ENCODE measurements at places on chromosomes 7 and 10.

GRCh38 chr10:88545359-88545758, 37.8 kb downstream of the RNLS start:
- DNase-seq = no peak

- no peak for DNase-seq
Measured at GRCh38 chr10:83184641-83185040, 954.7 kb upstream of the GHITM start.

DNA sequence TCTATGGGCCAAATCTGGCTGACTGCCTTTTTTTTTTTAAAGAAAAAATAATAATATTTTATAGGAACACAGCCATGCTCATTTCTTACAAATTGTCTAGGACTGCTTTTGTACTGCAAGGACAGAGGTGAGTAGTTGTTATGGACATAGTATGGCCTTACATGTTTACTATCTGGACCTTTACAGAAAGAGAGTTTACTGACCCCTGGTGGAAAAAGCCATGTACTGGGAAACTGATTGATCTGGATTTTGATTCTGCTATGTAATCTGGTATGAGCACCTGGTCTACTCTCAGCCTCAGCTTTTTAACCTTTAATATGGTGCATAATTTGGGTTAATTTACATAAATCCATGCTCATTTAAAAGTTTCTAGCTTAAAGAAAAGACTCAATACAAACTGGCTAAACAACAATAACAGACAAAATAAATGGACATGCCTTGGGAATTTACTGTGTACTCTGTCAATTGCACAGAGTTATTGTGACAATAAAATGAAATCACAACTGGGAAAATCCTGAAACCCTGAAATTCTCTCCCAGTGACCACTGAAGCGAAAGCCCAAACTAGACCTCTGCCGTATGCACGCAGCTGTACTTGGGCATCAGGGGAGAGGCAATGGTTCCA, 260.7 kb downstream of the BMPER start:
- peak; percentile 62 for DNase-seq

DNA sequence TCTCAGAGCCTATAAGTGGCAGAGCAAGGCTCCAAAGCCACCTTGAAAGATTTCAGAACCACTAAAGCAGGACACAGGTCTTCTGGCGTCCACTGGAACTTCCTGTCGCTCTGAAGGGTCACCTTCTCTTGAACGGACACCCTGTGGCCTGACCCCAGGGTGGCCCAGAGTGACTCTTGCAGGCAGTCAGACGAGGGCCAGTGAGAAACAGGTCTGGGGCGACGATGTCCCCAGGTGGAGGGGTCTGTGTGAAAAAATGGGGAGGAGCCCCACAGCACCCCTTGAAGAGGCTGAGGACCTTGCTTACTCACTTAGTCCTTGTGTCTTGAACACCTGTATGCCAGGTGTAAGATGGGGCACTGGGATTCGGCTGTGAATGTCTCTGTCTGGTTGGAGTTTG, 946 bp upstream of the RASGEF1A start:
- no peak for DNase-seq

- DNase-seq = no peak
Measured at GRCh38 chr10:4196183-4196582, 411.2 kb upstream of the KLF6 start.

DNA sequence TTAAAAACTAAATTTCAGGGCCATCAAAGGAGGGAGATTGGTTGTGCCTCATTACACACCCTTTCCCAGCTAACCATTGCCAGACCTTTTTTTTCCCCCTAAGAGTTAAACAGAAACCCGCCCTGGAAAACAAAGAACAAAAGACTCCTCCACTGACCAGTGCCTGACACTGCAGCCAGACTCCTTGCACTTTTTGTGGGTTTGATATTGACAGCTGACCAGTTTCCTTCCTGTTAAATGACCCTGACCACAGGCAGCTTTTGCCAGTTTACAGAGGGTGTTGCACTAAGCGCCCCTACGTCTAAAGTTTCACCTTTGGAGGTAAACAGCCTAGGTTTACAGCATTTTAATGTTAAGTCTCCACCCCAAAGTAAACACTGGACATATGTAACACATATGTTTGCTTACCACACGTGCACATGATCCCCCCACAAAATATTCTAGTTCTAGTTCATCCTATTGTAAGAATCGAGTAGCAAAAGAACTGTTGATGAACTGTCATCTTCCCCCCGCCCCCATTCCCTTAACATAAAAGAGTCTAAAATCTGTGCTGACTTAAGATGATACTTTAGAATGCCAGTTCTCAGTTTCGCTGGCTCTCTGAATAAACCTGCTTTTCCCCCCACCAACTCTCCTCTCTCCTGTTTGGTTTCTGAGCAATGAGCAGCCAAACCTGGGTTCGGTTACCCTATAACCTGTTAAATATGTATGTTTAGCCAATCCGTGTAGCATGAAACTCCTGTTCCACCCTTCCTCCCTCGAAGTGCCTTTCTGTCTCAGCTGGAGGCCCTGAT, 38.0 kb downstream of the FOXI2 start:
- DNase-seq = no peak

GRCh38 chr7:29430279-29430949, 133.2 kb upstream of the PRR15 start:
- DNase-seq = no peak

DNA sequence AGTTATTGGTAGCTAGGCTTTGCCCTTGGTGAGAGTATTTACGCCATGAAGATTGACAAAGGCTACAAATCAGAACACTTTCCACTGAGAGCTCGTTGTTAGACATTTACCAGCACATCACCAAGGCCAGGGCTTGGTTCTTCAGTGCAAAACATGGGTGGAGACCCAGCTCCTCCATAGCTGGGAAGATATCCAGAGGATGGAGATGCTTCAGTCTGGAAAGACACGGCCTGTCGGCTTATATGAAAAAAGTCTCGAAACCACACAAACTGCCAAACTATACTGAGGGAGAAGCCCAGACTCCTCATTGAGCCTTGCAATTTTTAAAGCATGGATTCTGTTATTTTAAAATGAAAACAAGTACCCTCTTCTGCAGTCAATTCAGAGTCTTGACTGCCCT, 83.4 kb upstream of the ANLN start:
- no peak for DNase-seq

DNA sequence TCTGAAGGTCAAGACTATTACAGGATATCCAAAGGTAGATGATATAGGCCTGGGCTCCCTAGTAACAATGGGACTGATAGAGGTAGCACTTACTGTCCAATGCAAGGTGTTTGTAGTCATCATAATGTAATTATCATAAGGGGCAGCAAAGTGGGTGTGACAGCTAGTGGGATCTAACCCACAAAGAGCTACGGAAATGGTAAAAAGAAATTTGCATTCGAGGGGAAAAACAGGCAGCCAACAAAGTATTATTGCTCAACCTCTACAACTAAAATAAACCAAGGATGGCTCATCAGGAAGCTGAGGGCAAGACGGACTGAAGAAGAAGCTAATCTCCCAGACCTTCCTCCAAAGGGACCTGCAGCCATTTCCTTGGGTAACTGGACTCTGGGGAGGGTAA, 211.0 kb downstream of the WDR11 start:
- no peak for DNase-seq

DNA sequence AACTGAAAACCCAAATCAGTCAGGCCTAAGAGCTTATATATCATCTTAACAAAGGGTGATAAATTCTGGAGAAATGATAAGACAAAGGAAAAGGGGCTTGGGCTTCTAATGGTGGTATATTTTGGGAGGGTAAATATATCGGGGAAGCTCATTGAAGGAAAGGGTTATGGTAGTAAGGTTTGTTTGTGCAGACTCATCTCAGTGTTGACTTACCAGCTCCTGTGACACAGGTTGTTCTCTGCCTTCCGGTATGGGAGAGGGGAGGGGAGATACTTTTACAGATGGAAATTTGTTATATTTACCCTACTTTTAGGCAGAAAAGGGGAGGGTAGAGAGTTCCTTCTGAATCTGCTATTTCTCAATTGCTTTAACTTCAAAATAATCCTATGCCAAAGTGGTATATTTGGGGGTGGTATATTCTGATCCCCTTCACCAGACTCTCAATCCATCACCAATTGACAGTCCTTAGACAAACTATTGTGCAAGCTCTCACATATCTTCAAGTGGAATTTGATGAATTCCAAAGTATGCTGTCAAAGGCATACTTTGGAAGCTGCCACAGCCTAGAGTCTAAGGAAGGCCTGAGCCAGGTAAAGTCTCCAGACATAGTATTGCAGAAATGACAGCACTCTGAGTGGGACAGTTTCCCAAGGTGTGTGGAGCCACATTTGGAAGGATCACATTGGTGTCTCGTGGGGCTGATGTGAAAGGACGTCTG, 13.3 kb upstream of the PAPSS2 start:
- DNase-seq = no peak

- no peak for DNase-seq
Measured at GRCh38 chr7:138753610-138754009, 44.2 kb upstream of the TMEM213 start.

- peak; percentile 81 for DNase-seq
Measured at GRCh38 chr7:92835261-92835850, 1.0 kb downstream of the CDK6 start.

GRCh38 chr10:1603181-1603580, 134.1 kb downstream of the ADARB2 start:
- DNase-seq = no peak

DNA sequence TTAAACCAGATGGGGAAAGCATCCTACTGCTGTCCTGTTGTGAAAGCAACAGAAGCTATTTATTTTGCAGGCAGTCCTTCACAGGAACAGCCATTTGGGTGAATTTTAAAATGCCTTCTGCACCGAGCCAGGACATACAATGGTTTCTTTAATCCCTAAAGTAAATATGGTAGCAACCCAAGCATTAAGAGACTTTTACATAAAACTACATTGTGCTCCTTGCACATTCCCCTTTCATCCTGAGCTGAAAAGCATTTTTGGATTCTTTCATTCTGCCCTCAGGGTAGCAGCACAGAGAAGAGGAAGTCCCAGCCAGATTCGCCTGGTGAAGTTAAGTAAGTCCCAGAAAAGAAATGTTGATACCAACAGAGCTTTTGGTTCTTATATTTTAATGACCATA, 84.0 kb upstream of the FAM3C start:
- DNase-seq = no peak

DNA sequence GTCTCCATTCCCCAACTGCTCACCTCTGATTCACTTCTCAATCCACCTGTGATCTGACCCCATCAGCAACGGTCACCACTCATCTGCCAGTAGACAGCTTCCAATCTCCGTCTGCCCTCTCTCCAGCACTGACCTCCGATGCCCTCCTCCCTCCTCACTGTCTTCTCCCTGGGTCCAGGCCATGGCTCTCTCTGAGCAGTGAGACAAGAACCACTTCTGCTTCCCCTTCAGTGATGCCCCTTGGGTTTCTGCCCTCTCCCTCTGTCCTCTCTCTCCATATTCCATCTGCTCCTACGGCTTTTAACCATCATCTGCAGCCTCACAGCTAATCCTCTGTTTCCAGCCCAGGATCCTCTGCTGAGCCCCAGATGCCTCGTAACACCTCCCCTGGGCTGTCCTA, 55.5 kb upstream of the OPALIN start:
- DNase-seq = no peak

- DNase-seq = no peak
Measured at GRCh38 chr7:1939434-1940401, 269.6 kb downstream of the ELFN1 start.

DNA sequence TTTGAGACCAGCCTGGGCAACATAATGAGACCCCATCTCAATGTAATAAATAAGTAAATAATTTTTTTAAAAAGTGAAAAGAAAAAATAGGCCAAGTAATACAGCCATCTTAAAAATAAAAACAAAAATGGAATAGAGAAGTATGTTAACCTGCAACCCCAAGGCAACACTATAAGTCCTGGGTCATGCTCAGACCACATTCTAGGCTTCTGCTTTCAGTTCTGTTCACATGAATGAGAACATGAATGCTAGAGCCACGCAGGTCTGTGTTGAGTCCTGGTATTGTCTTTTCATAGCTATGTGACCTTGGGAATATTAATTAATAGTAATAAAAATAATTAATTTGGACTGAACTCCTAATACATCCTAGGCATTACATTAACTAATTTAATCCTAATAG, 284.0 kb downstream of the AUTS2 start:
- DNase-seq = no peak

- DNase-seq = peak; percentile 31
Measured at GRCh38 chr10:83372646-83373045, 766.7 kb upstream of the GHITM start.

- DNase-seq = peak; percentile 79
Measured at GRCh38 chr10:102450374-102451104, 804 bp downstream of the C10orf95 start.

DNA sequence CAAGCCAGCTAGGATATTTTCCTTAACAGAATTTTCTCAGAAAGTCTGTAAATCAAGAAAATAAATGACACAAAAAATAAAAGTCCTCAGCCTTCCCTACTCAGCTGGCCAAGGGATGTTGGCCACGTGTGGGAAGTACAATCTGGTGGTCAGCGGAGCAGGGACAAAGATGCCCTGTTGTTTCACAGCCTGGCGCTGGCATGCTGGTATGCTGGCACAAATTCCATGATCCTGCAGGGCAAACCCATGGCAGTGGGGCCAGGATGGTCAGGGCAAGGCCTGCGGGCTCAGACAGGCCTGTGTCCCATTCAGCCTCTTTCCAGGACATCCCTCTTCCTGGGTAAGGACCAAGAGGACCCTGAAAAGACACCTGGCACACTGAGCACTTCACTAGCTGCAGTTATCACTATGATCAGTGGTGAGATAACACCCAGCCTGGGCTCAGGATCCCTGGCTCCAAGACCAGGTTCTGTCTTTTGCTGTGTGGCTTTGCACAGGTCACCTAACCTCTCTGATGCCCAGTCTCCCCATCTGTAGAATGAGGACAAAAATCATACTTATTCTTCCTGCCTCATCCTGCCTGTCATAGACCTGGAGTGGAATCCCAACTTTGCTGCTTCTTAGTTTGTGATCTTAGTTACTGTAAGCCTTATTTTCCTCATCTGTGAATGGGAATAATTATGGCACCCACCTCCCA, 10.8 kb upstream of the HSPA12A start:
- DNase-seq = no peak

DNA sequence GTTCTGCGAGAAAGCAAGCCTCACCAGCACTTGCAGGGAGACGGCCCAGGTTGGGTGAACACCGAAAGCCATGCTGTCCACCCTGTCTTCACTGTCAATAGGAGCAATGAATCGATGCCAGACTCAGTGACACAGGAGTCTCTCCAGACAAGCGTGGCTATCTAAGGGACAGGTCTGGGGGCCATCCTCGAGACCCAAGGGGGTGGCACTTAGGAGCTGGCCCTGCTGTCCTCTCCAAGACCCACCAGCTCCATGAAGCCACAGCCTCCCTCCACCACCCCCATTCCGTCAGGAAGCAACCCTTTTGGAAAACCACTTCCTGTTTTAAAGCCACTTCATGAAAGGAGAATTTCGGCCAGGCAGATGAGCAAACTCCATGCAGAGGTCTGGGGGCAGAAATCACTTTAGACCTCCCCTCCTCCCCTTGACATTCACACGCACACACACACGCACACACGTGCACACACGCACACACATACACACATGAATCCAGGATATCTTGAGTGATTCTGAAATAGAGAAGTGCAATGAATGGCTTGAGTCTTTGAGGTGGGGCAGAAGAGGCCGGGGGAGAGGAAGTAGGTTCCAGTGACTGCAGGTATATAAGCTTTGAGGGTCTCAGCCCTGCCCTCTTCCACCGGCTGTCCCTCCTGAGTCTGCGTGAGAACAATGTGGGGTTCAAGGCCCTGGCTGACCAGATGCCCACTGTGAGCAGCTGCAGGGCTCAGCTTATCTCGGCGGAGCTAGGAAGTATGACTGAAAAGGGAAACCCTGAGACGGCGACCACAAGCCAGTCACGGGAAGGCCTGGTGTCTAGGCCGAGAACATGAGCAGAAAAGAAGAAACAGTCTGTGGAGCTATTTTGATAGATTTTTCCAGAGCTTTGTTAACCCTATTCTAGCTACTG, 25.0 kb downstream of the RGS10 start:
- DNase-seq = peak; percentile 26

Measured in cardiac fibroblast (primary cell).